ENCODE measurements at places on chromosomes 11 and 22.

DNA sequence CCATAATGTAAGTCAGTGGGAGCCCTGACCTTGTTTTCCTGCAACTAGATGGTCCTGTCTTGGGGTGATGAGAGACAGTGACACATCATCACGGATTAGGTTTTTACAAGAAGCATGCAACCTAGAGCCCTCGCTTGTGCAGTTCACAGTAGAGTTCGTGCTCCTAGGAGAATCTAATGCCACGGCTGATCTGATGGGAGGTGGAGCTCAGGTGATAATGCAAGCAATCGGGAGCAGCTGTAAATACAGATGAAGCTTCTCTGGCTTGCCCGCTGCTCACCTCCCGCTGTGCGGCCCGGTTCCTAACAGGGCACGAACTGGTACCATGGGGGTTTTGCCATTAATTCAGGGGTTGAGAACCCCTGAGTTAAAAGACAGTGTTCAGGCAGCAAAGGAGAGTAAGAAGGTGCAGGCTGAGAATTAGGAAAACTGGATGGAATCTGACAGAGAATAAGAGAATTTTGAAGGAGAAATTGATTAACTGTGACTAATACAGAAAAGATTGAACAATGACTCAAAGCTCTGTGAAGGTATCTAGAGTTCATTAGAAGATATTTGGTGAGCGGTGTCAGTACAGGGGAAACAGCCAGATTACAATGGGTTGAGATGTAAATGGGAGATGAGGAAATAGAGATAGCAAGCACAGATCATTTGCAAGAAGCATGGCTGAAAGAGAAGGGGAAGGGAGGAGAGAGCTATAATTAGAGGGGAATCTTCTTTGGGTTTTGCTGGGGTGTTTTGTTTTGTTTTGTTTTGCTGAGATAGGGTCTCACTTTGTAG lies 21.0 kb downstream of the WEE1 start:
- DNase-seq = no peak

- no peak for DNase-seq
Observed at GRCh38 chr22:32842486-32842885, 41.0 kb downstream of the TIMP3 start.

DNA sequence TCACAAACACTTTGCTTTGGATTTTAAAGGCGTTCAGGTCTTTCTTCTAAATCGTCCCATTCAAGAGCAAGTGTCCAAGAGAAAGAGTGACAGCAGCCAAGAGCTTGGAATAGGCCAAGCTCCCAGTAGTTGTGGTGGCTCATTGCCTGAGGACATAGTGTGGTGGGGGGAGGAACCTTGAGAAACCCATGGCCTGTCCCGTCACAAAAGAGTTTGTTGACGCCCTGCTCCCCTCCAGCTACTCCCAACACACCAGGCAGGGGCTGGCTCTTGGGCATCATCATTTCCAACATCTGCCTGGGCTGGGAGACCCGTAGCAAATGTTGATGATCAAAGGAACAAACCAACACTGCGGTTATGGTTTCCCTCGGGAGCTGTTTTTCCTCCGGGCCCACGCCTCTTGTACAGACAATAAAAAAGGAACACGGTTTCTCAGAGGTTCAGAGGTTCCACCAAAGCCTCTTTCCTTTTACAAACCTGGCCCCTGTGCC lies 20.8 kb downstream of the FADS3 start:
- no peak for DNase-seq

DNA sequence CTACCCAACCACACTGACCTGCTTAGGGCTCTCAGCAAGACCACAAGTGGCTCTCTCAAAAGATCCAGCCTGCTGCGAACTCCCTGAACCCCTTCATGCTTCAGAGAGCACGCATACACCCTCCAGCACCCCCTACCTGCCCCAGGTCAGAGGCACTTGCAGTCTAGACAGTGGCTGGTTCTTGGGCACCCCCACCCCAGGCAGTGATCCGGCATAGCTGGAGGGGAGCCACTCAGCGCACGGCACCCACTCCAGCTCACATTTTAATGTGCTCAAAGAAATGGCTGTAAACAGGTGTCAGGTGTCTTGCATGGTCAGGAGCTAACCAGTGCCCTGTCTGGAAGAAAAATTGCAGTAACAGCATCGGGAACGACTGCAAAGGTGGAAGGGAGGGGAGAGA lies 140.8 kb downstream of the PKNOX2 start:
- no peak for DNase-seq

DNA sequence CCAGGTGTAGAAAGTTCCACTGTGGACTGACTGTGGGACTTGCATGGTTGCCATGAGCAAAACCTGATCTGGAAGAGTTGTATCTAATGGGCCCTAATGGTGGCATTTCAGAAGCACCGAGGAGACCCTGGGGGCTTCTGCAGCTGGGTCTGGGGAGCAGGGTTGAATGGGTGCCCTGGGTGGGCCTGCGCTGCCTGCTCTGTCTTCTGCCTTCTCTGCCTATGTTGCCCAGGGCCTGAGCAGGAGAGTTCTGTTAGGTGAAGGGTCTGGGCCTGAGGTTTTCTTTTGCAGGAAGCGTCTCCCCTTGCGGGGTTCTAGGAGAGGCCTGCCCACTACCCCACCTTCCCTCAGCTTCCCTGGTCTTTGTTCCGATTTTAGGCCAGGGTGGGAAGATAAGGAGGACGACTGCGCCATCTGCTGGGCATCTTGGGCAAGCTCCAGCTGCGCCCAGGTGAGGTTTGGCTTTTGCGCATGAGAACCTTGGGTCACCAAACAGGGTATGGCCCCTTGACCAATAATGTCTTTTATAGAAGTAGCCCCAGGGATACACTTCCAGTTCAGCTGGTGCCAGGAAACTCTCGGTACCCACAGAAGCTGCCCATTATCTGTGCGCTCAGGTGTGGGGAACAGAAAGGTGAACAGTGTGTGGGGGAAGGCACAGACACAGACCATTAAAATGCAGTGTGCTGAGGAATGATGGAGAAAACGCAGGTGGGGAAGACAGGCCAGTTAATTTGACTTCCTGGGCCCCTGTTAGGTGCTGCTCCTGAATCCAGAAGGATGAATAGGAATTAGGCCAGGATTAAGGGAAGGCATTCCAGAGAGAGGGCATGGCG lies 23.2 kb downstream of the COMMD9 start:
- no peak for DNase-seq

- DNase-seq = no peak
Observed at GRCh38 chr22:22073769-22074561, 91.4 kb upstream of the TOP3B start.

- no peak for DNase-seq
Observed at GRCh38 chr22:48431014-48431413, 1396.7 kb downstream of the BRD1 start.

- no peak for DNase-seq
Observed at GRCh38 chr11:43489869-43490465, 131.2 kb downstream of the TTC17 start.

DNA sequence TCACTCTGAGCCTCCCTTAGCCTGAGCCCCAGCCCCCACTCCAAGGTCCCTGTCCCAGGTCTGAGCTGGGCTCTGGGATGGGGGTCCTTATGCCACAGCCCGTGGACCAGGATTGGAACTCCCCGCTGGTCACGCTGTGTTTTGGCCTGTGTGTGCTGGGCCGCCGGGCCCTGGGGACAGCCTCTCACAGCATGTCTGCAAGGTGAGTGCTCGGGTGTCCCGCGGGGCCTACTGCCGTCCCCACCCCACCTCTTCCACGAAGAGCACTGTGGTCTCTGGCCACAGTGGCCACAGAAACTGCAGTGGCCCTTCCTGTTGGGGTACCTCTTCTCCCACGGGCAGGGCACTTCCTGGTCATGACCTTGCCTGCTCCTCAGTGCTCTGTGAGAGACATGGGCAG lies 3.5 kb upstream of the SIPA1 start:
- no peak for DNase-seq

GRCh38 chr11:116072601-116073410 lies 568.6 kb upstream of the CADM1 start:
- no peak for DNase-seq

GRCh38 chr11:1854132-1854948 lies 1.5 kb downstream of the LSP1 start:
- DNase-seq = no peak

GRCh38 chr11:126630893-126631798 lies 275.7 kb downstream of the ST3GAL4 start:
- no peak for DNase-seq

DNA sequence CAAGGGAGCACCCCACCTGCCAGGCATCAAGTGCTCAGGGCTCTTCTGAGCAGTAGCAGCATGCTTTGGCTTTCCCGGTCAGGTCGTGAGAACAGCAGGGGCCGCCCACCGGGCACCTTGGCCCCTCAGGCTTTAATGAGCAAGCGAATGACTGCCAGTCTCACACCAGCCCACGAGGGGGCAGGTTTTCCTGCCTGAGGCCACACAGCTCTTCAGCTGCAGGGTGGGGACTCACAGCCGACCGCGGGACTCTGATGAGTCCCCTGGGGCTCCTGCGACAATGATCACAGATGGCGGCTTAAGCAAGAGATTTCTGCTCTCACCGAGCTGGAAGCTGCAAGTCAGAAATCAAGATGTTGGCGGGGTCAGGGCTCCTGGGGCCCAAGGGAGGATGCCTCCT lies 14.3 kb upstream of the FGF19 start:
- no peak for DNase-seq

DNA sequence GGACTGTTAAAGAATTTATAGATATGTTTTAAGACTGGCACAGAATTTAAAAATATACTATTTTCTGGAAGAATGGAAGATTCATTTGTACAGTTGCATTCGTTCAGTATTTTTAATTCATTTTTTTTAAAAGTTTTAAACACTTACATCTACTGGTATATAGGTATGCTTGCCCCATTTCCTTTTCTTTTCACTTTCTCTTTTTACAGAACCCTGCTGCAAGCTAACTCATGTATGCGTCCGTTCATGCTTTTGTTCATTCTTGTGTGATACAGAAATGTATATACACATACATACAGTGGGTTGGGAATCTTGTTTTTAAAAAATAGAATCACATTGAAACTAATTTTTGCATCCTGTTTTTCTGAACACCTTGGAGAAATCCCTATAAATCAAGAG lies 31.0 kb downstream of the PACS1 start:
- no peak for DNase-seq

DNA sequence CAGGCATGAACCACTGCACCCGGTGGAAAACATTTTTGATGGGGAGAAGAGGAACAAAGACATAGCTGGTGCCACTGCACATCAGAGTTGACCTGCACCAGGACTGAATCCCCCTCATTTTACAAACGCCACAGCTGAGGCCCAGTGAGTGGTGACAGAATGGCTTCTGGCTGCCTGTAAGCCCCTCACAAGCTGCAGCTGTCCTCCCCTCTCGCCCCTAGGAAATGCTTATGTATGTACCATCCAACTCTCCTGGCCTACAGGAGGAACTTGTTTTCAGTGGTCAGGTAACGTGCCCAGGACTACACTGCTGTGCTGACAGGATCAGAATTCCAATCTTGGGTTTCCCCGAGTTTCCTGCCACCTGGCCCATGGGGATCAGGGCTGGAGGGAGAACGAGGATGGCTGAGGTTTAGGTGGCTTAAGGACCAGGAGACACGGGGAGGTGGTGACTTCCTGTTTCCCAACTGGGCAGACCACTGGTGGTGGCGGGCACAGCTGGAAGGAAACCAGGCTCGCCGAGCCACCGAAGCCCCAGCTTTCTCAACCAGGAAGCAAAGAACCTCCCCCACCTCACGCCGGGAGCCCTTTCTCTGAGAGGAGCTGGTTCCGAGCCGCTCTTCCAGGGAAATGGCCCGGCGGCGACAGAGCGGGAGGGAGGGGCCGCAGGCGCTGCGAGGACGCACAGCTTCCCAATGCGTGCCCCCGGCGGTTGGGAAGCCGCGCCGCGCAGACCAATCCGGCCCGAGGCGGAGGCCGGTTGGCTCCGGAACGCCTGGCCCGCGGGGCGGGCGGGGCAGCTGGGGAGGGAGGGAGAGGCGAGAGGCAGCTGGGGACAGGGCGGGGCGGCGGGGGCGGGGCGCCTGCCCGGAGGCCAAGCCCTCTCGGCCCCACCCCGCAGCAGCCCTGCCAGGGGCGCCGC lies 1.0 kb upstream of the LRFN4 start:
- DNase-seq = peak; percentile 87

- DNase-seq = no peak
Observed at GRCh38 chr11:83116015-83116641, 40.8 kb upstream of the PCF11 start.

DNA sequence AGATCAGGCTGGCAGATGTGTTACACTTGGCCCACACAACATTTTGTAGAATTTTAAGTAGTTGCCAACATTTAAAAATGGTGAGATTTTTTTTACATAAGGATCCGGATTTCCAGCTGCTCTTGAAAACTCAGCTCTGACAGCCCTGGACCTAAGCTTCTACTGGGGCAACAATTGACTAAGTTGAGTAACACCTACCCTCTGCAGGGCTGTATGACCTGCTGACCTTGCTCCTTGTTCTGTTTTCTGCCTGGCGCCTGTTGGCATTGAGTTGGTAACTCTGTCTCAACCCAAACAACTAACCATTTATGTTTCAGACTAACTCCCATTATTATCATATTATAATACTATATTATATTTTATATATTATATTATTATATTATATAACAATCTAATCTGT lies 21.1 kb upstream of the LRRC55 start:
- no peak for DNase-seq

DNA sequence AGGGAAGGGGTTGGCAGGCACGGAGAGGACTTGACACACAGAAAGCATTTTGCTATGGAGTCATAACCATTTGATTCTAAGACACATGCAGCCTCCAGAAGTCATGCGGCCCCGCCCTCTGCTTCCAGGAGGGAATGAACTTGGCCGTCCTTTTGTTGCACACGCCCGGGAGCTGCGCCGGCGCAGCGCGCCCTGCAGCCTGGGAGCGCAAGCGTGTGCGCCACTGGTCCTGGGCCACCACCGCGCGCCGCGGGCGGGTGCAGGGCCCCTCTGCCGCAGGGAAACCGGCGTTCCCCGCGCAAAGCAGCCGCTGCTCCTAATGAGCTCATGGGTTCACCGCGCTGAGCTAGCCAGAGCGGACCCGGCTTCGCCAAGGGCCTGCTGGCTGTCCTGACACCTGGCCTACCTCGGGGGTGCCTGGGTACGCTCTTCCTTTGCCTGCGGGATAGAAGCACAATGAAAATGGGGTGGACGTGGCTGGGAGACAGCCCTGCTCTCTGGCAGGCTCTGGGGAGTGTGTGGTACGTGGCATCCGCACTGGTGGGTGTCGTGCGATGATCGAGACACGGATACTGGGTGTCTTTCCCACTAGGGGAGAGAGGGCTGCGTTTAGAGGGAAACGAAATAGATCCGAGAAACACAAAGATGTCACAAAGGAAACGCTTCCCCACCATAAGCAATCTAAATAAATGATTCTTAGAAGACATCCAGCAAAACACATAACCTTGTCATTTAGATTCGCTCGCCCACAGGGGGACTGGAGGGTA lies 669 bp downstream of the MICAL3 start:
- DNase-seq = peak; percentile 76

- no peak for DNase-seq
Observed at GRCh38 chr11:33885338-33886005, 6.4 kb downstream of the LMO2 start.

- peak; percentile 51 for DNase-seq
Observed at GRCh38 chr11:94563176-94563847, 3.9 kb upstream of the PIWIL4 start.

GRCh38 chr11:73625696-73626318 lies 20.6 kb upstream of the PLEKHB1 start:
- peak; percentile 38 for DNase-seq
